ENCODE measurements at places on chromosomes 2 and 18.

DNA sequence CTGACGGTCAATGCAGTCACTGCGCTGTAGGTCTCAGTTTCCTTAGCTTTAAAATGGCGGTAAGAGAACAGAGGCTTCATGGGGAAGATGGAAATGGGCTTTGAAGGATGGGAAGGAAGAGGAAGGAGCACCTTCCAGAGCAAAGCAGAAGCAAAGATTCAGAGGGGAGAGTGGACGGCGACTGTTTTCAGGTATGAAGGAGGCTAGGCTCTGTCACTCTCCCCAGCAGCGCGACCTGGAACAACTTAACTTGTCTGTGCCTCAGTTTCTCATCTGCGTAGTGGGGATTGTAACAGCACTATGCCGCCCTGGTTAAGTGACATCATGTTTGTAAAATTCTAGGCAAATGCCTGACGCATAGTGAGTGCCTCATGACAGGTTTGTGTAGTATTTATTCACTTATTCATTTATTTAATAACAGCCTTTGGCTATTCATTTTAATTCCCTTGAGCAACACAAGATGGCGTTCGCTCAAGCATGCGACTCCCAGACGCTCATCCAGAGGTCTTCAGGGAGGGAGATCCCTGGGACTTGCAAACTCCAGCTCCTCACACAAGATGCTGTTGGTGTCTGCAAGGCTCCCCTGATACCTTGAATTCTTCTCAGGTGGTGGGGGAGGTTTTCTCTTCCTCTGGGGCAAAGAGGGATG lies 336.3 kb downstream of the DYSF start:
- DNase-seq = no peak

DNA sequence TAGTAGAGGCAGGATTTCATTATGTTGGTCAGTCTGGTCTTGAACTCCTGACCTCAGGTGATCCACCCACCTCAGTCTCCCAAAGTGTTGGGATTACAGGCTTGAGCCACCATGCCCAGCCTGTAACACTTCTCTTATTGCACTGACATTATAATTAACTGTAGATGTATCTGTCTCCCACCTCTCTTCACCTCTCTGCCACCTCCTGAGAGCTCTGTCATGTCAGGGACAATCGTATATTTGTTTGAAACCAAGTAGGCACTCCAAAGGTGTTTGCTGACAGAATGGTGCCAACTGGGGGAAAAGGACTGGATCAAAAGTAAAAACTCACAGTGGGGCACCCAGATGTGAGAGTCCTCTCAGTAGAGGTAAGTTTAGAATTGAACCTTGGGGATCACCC lies 17.3 kb upstream of the ME2 start:
- DNase-seq = no peak

GRCh38 chr2:206176121-206176520 lies 16.4 kb downstream of the EEF1B2 start:
- no peak for DNase-seq

DNA sequence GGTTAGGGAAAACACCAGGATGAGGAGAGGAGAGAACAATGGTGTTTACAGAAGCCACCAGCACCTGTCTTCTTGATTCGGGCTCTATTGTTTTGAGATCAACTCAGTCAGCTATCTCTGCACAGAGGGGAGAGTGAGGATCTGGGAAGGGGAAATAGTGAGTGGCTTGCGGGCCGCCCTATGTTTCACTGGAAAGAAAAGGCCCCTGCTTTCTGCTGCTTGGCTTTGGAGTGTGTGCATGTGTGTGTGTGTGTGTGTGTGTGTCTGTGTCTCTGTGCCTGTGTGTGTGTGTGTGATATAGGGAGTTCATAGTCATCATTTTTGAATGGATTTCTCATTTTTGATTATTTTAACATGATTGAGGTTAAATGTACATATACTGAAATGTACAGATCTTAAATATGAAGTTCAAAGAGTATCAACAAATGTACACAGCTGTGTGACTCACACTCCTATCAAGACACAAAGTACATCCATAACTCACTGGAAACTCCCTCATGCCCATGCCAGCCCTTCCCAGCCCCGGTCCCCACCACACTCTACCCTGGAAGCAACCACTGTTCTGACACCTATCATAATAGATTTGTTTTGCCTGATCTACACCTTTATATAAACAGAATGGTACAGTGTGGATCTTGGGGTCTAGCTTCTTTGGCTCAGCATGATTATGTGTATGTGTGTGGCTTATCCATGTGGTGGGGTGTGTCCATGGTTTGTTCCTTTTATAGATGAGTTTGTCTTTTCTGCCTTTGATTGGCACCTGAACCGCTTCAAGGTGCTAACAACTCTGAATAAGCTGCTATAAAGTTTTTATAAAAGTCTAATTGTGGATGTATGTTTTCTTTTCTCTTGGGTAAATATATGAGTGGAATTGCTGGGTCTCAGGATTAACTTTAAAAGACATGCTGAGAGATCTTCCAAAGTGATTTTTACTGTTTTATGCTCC lies 258.3 kb downstream of the SETBP1 start:
- no peak for DNase-seq

DNA sequence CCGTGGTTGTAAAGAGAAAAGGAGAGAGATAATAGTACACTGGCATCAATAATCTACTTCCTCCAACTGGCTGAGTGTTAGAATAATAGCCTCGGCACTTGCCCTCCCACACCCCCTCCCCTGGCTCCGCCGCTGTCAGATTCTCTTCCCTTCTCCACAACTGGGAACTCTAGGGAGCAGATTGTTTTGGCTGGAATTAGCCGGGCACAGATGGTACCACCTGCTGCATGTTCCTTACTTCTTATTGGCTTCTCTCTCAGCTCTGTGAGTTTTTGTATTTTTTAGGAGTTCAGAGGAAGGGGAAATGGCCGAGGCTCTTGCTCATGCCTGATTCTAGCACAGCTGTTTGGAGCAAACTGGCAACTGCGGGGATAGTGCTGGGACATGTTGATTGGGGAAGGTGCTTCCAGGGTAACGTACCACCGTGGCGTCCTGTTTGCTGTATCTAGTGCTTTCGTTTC lies 140.0 kb downstream of the ZEB2 start:
- DNase-seq = no peak
